LoVo (cell line): ENCODE measurements at places on chromosomes 1 and 21.

DNA sequence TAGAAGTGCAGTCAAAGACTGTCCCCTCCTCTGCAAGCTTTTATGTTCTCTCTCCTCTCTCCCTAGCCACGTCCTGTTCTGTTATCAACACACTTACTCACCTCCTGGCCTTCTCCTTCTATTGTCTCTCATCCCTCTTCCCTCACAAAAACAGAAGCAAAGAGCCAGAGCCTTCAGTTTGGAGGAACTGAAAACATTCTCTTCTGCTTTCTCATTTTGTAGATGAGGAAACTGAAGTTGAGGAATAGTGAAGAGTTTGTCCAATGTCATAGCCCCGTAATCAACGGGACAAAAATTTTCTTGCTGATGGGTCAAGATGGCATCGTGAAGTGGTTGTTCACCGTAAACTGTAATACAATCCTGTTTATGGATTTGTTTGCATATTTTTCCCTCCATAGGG, 1.9 kb downstream of the NLRP3 start:
- DNase-seq: no peak

- no peak for DNase-seq
These were observed 297.6 kb upstream of the ADGRL4 start for GRCh38 chr1:79304131-79304530.

DNA sequence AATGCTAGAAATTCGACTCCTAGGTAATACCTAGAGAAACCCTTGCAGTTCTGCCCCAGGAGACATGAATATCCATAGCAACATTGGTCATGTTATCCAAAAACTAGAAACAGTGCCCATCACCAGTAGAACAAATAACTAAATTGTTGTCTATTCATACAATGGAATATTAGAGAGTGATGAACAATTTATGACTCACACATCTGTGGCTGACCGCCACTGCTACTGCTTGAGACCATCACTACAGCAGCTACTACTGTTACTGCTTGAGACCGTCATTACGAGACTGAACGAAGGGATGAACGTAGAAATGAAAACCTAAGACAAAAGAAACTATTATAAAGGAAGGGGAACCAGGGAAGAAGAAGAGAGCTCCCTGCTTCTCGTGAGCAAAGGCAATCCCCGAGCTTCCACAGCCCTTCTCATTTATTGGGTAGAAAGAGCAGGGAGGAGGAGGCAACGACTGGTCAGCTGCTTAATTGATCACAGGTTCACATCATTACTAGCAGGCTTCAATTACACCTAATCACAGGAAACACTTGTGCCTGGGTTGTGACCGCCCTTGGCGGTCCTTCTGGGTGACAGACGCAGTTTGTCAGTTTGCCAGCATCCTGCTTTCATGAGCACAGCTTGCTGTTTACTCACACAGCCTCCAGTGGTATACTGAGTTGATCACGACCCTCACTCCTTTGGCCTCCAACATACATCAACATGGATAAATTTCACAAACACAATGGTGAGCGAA, 14.1 kb upstream of the PADI4 start:
- no peak for DNase-seq

DNA sequence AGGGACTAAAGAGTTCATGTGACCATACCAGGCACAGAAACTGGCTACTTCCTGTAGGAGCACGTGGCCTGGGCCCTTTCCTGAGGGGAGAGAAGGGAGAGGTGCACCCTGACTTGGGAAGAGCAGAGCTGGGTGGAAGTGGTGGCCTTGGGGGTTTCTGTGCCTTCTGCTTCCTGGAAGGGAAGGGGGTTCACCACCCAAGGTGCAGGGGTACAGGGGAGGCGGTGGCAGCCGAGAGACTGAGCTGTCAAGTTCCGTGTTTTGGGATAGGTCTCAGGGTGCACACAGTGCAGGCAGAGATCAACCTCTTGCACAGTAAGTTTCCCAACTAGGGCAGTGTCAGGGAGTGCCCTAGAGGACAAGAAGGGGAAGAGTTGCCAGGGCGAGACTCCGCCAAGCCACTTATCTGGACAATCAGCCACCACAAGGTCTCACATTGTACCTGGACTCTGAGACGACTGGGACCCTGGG, 10.1 kb downstream of the HECTD3 start:
- DNase-seq: no peak

DNA sequence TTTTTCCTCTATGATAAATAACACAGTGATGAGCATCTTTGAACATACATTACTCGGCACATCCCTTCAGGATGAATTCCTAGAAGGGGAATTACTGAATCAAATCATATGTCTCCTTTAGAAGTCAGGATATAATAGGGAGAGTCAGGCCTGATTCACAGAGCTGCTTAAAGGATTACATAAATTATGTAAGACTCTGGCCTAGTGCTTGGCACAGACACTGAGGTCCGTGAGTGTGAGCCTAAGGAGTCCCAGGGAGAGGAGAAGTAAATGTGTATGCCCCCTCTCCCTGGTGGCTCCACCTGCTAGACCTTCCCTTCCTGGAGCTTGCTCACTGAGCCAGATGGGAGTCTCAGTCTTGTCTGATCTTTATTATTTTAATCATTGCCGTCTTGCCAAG, 8.6 kb upstream of the FOXE3 start:
- no peak for DNase-seq

GRCh38 chr1:154941333-154942013, 5.0 kb upstream of the PMVK start:
- no peak for DNase-seq

DNA sequence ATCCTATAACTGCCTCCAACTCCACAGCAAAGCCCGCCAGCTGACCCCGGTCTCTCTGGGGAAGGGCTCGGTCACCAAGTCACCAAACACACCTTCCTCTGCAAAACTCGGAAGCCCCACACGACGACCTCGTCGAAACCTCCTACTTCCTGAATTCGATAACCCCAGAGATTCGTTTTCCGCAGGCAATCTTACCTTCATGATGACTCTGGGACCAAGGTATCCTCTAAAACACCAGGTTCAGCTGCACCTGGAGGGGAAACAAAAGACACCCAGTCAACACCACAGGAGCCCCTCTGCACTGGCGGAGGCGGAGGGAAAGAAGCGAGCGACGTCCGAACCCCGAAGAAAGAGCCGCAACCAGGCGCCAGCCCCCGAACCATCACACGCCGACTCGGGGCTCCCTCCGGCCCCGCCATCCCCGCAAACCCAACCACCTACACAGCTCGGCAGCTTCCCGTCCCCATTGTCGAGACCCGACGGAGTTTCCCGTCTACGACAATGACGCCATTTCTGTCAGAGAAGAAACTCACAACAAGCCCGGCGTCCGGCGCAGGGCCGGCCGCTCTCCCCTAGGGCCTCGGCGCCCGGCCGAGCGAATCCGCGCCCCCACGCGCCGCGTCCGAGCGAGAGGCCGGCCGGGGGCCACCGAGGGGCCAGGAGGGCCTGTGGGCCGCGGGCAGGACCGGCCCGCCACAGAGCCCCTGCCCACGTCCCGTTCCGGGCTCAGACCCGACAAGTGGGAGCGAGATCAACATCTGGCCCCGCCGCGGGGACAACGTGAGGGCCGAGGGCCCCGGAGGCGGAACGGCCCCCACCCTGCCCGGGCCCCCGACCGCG, 1.0 kb downstream of the ARID4B start:
- DNase-seq: peak; percentile 54

DNA sequence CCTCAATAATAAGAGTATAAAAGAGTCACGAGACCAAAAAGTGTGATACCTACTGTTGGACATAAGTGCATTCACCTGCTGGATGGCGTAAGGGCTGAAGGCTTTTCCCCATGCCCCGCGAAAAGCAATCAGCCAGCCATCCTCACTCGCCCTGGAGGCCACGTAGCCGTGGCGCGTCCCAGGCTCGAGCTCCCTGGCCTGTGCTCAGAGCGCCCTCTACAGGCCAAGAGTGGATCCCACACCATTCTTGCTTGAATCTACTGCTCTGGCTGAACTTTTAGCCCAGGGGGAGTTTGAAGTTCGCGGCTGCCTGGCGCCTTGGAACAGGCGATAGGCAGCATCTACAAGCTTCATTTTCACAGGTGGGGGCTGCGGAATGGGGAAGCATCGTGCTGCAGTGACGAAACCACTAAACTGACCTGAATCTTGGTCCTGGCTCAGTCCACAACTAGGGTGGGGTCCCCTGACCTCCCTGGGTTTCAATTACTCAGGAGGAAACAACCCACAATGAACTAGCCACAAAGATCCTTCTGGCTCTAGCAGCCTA, 70.3 kb upstream of the SERBP1 start:
- DNase-seq: peak; percentile 85

DNA sequence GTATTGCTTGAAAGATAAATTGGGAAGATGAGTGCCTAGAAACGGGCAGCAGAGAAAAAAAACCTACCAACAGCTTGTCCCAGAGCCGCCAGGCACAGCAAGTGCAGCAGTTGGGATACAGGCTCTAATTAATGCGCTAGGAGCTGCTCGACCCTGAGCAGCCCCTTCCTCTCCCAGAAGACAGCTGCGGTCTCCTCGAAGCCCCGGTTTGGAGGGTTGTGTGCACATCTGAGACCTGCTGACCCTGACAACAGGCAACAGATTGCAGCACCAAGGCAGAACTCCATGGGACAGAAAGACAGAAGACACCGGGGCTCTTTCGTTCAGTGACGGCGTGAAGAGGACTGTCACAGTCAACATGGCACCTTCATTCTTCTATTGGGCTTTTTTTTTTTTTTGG, 101.4 kb downstream of the TSEN15 start:
- no peak for DNase-seq

DNA sequence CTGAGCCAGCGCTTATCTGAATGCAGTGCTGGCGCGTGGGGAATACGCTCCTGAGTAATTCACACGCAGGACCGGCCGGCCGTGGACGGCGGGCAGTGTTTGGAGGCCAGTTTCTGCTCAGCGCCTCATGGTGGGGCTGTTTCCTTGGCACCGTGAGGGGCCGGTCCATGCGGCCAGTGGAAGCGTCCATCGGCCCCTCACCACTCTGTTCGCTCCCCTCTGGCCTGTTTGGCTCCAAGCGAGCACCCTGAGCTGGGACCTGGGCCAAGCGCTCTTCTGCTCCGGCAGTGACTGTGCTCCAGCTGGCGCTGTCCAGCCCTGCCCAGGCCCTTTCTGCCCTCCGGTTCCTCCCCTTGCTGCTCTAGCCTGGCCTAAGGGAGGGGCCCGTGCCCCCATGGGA, 16.3 kb upstream of the PLCH2 start:
- DNase-seq: no peak

GRCh38 chr1:153337980-153338853, 10.4 kb downstream of the PGLYRP4 start:
- no peak for DNase-seq

DNA sequence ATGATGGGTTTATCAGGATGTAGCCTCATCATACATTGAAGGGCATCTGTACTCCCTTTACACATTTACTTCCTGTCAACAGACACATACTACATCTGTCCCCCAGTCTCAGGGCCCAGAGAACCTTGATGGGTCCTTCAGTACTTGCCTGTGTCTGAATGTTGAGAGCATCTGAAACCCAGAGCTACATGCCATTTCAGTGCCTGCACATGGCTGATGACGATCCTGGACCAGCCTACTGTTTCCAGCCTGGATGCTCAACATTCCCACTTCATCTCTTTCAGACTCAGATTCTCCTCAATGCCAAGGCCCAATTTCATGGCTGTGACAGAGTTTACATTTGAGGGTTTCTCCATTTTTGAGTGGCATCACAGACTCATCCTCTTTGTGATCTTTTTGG, at the start of gene OR10J4:
Gene OR10J4 (plus strand): TSS at position 301 of the 400 bp plus-strand sequence.
- no peak for DNase-seq

DNA sequence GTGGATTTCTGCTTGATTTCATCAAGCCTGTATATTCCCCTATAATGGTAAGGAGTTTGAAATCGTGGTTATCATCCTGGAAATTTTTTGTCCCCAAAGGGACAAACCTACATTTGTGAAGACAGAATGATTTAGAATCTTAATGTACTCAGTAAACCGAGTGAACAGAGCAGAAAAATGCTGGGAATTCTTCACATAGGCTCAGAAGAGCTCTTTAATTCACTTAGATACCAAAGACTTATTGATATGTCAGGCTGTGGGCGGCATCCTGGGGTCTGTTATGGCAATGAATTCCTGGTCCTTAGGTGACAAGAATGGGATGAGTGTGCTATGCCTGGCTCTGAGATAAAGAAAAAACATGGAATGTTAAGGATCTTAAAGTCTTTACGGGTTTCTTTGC, 74.9 kb downstream of the ROR1 start:
- DNase-seq: no peak

DNA sequence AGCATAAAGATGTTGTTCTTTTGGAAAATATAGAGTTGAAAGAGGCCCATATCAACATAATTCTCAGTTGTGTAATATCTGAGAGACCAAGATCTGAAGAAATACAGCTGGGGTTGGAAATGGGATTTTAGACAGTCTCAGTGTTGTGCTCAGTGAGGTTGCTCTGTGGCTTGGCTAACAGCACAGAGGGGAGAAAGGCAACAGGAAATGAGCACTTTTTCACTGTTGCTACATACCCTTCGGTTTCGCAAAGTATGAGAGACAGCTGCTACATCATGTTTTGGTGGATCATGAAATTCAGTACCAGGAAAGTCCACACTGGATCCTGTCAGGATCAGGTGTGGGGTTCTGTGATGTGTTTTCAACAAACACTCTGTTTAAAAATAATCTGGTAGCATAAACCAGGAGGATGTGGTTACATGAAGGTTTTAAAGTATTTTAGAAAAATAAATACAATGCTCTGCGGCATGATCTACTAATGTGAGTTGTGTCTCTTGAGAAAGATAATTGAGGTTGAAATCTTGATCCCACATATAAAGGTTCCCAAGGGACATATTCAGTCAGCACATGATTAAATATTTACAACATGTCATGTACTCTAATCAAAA, 7.0 kb upstream of the GPR88 start:
- no peak for DNase-seq

DNA sequence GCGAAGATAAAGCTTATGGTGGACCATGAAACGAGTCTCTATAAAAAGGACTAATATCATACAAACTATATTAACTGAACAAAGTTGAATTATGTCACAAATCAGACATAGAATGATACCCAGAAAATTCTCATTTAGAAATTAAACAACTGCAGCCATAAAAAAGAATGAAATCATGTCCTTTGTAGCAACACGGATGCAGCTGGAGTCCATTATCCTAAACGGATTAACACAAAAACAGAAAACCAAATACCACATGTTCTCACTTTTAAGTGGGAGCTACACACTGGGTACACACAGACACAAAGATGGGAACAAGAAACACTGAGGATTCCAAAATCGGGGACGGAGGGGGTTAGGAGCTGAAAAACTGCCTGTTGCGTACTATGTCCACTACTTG, 11.5 kb downstream of the COP1 start:
- no peak for DNase-seq
